ENCODE measurements at places on chromosomes 16 and 17. TPM values are rescaled to one million over a fixed set of nuclear protein-coding genes. Genes with fewer than 3 reads are reported as not detected.

- no peak overlapping the region for H3K4me3 ChIP-seq
- H3K4me1 ChIP-seq = peaks cover 22% of the 10 kb centered on the region
- no peaks in the 10 kb centered on the region for H3K27me3 ChIP-seq
- peaks cover 26% of the 10 kb centered on the region for H3K36me3 ChIP-seq
- H3K27ac ChIP-seq = no peak overlapping the region
Measured at GRCh38 chr17:47973541-47973940, 2.6 kb downstream of the CDK5RAP3 start.

DNA sequence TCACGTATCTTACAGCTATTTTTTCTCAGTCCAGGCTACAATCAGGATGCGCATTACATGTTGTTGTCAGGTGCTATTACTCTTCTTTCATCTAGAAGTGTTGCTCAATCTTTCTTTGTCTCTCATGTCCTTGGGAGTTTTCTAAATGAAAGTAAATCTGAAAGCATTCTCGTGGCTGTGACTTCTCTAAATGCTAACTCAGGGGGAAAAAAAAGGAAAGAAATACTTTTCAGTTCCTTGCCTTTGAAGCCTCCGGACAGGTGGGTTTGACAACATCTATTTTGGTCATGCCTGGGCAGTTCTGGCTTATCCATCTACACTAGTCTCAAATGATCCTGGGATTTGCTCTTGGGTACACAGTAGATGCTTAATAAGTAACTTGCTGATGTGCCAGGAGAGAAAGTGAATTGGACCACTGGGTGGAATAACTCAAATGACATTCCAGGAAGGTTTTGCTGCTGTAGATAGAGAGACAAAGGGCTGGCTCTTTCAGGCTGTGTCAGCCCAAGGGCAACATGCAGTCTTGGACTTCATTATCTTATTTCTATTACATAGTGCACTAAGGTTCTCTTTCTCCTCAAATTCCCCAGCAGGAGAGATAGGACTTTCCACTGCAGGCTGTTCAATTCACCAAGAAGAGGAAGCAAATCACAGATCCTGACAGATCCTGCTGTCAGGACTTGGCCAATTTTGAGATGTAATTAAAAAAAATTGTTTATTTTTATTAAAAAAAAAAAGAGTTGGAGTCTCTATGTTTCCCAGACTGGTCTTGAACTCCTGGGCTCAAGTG, 63.6 kb upstream of the NFAT5 start:
- no peak for DNase-seq
- H3K36me3 ChIP-seq = no peaks in the 10 kb centered on the region

DNA sequence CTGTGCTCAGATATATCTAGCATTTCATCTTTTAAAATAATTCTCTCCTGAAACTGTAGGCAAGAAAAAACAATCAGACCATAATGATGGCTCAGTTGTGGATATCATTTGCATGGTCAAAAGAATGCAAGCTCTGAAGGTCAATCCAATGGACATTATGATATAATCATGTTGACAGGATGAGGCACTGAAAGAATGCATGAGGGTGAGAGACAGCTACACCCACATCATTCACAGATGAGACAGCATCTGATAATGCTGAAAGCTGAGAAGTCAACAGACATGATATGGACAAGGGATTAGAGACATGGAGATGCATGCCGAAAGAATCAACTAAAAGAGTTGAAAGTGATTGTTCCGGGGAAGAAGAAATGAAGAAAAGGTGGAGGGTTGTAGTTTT, 346.4 kb upstream of the CDH5 start:
- no peak for DNase-seq
- H3K36me3 ChIP-seq = no peaks in the 10 kb centered on the region
- no peaks in the 10 kb centered on the region for H3K4me1 ChIP-seq
- no peaks in the 10 kb centered on the region for H3K27me3 ChIP-seq

SLC13A2 gene
- not detected for total RNA-seq

GRCh38 chr17:44850612-44851011, 2.9 kb downstream of the HIGD1B start:
- H3K4me3 ChIP-seq = no peak overlapping the region
- no peaks in the 10 kb centered on the region for H3K4me1 ChIP-seq
- no peak overlapping the region for H3K27ac ChIP-seq
- no peak for DNase-seq

DNA sequence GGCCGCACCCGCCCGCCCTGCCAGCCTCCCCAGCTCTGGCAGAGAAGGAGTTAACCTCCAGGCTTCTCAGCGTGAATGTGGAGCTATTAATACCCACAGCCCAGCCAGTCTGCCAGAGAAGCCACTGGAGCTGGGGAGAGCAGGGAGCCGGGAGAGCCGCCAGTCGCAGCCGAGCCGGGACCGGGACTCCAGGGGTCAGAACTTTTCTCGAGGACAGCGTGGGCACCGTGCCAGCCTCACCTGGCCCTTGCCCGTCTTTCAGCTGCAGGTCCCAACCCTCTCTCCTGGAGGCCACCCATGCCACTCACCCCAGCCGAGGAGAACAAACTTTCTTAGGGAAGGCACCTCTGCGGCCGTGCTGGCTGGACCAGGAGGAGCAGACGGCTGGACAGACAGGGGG, 33.8 kb upstream of the SBK1 start:
- DNase-seq = no peak
- no peak overlapping the region for H3K4me3 ChIP-seq
- H3K27me3 ChIP-seq = peaks cover 11% of the 10 kb centered on the region
- peaks cover 7% of the 10 kb centered on the region for H3K4me1 ChIP-seq
- H3K36me3 ChIP-seq = no peaks in the 10 kb centered on the region

DNA sequence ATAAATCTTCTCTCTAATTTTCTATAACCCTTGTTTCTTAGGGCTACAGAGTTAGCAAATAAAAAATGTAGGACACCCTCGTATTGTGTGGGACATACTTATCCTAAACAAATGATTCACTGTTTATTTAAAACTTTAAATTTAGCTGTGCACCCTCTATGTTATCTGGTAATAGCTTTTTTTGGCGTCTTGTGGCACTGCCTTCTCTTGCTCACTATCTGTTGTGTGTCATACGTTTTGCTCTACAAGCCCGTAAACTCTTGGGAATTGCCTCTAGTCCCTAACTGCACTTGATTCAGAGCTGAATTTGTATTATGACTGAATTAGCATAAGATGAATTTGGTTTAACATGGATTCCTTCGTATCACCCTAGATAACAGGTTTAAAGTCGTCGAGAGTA, 144.3 kb upstream of the MYOCD start:
- no peaks in the 10 kb centered on the region for H3K4me1 ChIP-seq
- H3K27ac ChIP-seq = no peak overlapping the region
- no peaks in the 10 kb centered on the region for H3K27me3 ChIP-seq
- no peak overlapping the region for H3K4me3 ChIP-seq
- H3K36me3 ChIP-seq = no peaks in the 10 kb centered on the region

GRCh38 chr16:85407-85782, 7.4 kb downstream of the MPG start:
- H3K4me1 ChIP-seq = peaks cover 23% of the 10 kb centered on the region
- H3K36me3 ChIP-seq = peaks cover 28% of the 10 kb centered on the region
- no peaks in the 10 kb centered on the region for H3K27me3 ChIP-seq

GRCh38 chr16:3761375-3762106, 44.2 kb upstream of the TRAP1 start:
- DNase-seq = no peak
- no peaks in the 10 kb centered on the region for H3K27me3 ChIP-seq
- no peaks in the 10 kb centered on the region for H3K4me1 ChIP-seq
- H3K4me3 ChIP-seq = no peak overlapping the region
- no peak overlapping the region for H3K27ac ChIP-seq

SMIM36 gene
- not detected for total RNA-seq

C17orf75 gene
- total RNA-seq = 25.6 TPM

DNA sequence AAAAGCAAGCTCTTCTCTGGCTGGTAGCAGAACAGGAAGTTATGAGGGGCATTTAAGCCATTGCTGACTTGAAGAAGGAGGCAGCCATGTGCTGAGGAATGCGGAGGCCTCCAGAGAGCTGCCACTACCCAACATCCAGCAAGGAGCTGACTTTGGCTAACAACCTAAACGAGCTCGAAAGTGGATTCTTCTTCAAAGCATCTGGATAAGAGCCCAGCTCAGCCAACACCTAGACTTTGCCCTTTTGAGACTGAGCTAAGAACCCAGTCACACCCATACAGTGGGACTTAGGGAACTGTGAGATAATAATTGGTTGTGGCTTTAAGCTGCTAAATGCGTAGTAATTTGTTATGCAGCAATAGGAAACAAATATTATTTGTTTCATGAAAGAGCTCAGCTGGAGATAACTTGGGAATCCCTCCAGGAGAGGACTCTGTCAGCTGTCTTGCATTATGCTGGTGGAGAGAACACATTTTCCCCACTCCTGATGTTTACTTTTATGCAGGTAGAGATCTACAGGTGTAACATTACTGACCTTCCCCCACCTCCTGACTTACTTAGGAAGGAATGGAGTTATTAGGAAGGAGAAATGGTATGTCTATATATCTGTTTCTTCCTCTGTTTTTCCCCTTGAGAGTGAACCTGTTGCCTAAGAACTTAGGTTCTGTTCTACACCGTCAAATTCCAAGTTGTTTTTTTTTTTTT, 52.7 kb upstream of the ZNF629 start:
- H3K36me3 ChIP-seq = no peaks in the 10 kb centered on the region
- H3K27ac ChIP-seq = no peak overlapping the region
- peaks cover 3% of the 10 kb centered on the region for H3K4me1 ChIP-seq
- no peak for DNase-seq
- H3K4me3 ChIP-seq = no peak overlapping the region

Measured in activated CD4-positive, alpha-beta memory T cell treated with anti-CD3 and anti-CD28 coated beads for 36 hours (primary cell).